ENCODE measurements at places on chromosomes 1 and 21. TPM values are rescaled to one million over a fixed set of nuclear protein-coding genes. Genes with fewer than 3 reads are reported as not detected.

GRCh38 chr1:119101563-119101962, 38.9 kb downstream of the WARS2 start:
- peaks cover 5% of the 10 kb centered on the region for H3K36me3 ChIP-seq
- no peak for DNase-seq
- no peak overlapping the region for H3K4me3 ChIP-seq
- no peaks in the 10 kb centered on the region for H3K4me1 ChIP-seq

The IL22RA1 gene
- not detected for total RNA-seq

- H3K27ac ChIP-seq = peak overlapping the region; percentile 85
- H3K4me1 ChIP-seq = peaks cover 69% of the 10 kb centered on the region
- no peaks in the 10 kb centered on the region for H3K27me3 ChIP-seq
- peak; percentile 21 for DNase-seq
These were observed 21.9 kb downstream of the LRRC8D start for GRCh38 chr1:89842567-89843272.

- no peak overlapping the region for H3K27ac ChIP-seq
- no peak for DNase-seq
- H3K4me3 ChIP-seq = no peak overlapping the region
- no peaks in the 10 kb centered on the region for H3K36me3 ChIP-seq
These were observed 10.5 kb upstream of the LMO4 start for GRCh38 chr1:87318056-87318650.

GRCh38 chr1:150192012-150192411, 42.3 kb downstream of the PLEKHO1 start:
- H3K27ac ChIP-seq = no peak overlapping the region
- peaks cover 6% of the 10 kb centered on the region for H3K4me1 ChIP-seq
- H3K36me3 ChIP-seq = no peaks in the 10 kb centered on the region
- no peaks in the 10 kb centered on the region for H3K27me3 ChIP-seq
- DNase-seq = no peak

The IGSF21 gene
- not detected for total RNA-seq

All from activated T-cell treated with anti-CD3 and anti-CD28 coated beads, Interleukin-2, amount 50 U/mL, for 72 hours (primary cell).